ENCODE measurements at places on chromosomes 3 and 15.

- no peak for DNase-seq
Measured at GRCh38 chr3:129259612-129260477, 10.4 kb downstream of the COPG1 start.

GRCh38 chr3:126147147-126147931, 33.0 kb downstream of the ALDH1L1 start:
- DNase-seq = peak; percentile 2

DNA sequence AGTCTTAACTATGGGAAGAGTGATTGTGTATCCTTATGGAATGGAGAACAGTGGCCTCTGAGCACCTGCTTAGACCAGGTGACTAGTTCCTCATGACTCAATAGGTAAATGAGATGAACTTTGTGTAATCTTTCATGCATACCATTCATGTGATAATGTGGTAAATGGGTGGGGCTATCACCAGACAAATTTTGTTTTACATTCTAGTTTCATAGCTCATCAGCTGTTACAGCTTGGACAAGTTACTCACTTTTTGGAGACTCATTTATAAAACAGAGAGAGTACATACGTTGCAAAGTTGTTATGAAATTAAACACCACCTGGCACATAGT, 103.7 kb upstream of the TGFBR2 start:
- DNase-seq = no peak

- DNase-seq = no peak
Measured at GRCh38 chr3:54970895-54971294, 43.0 kb upstream of the LRTM1 start.

DNA sequence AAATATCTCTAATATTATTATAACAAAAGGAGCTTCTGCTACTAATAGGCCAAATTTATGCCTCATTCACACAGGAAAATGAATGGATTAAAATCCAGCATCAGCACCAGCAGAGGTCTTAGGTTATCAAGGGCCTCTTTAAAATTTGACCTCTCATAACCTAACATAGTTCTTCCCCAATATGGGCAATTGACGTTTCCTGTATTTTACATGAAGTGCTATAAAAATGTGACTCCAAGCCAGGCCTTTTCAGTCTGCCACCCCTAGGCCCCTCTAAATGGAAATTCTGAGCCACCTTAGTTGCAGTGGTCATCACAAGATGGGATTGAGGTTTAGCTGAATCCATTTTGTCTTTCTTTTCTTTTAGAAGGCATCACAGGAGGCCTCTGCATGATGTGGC, 70.1 kb downstream of the CASR start:
- no peak for DNase-seq

- no peak for DNase-seq
Measured at GRCh38 chr3:57335283-57335938, 42.9 kb upstream of the ASB14 start.

GRCh38 chr3:43024181-43024885, 45.2 kb downstream of the GASK1A start:
- no peak for DNase-seq

DNA sequence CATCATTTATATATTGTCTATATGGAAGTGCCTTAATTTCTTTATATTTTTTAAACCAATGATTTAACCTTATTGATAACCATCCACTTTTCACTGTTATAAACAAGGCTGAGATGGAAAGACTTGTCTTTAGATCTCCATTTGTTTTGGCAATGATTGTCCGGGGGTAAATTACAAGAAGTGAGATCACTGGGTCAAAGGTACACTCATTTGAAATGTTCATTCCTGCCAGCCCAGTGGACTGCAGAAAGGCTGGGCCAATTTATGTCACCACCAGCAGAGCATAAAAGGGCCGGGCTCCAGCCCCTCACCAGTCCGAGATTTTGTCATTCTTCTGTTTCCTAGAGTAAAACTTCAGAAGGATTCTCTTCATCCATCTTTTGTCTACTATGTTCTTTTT, 93.6 kb upstream of the NEO1 start:
- no peak for DNase-seq

DNA sequence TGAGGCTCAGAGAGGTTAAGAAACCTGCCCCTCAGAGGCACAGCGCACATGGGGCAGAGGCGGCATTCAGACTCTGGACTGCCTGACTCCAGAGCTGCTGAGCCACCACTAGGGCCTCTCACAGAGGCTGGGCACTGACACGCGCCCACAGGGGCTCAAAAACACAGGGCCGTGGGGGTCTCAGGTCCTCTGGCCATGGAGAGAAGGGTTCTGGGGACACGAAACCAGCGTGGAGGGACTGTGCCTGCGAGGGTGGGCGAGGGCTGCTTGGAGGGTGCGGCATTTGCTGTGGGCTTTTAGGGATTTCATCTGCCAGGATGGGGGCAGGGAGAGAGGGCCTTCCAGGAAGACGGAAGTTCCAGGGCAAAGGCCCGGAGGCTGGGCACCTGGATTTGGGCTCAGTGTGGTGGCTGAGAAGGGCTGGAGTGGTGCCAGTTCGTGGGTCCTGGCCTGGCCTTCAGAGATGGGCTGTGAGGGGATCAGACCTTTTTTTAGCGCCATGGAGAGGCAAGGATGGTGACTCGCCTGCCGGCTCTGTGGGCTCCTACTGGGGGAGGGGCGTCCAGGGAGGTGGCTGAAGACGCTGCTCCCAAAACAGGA, 69.6 kb downstream of the EFCAB12 start:
- peak; percentile 64 for DNase-seq

- DNase-seq = no peak
Measured at GRCh38 chr3:15708882-15709677, 88.7 kb downstream of the ANKRD28 start.

- DNase-seq = peak; percentile 69
Measured at GRCh38 chr15:48352474-48353072, 21.3 kb downstream of the DUT start.

DNA sequence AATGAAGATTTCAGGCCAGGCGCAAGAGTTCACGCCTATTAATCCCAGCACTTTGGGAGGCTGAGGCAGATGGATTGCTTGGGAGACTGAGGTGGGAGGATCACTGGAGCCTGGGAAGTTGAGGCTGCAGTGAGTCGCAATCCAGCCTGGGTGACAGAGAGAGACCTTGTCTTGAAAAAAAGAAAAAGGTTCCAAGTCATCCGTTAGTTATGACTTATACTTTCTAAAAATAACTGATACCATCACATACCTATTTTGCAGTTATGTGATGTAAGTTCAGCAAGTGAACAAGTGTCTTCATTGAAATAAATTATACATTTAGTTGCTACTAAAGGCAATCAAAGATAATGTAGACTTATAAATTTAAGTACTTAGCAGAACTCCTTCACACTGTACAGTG, 22.1 kb downstream of the CLPX start:
- DNase-seq = no peak

DNA sequence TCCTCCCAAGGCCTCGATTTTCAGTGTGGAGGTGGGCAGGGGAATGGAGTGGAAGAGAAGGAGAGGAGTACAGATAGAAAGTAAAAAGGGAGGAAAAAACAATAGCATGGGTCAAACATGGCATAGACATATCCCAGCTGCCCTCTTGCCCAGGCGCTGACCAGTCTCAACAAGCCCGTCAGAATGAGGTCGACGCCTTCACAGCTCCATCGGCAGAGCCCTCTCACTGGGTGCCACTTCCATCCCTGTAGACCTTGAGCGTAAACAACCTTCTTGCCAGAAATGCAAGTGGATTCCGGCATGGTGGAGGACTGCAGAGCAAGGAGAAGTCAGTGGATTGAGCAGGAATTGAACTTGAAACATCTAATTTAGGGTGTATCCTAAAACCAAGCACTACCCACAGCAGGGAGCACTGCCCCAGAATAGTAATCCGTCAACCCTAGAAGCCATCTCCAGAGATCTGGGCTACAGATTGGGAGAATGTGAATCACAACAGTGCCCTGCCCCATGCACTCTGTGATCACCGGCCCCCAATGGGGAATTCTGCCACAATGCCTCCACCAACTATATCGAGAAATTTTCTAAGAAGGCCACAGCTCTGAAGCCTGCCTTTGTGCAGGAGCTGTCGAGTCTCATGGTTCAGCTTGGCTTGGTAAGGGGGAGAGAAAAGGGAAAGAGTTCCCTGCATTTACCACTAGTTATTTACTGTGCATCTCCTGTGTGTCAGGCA, 190.1 kb downstream of the UACA start:
- DNase-seq = no peak

DNA sequence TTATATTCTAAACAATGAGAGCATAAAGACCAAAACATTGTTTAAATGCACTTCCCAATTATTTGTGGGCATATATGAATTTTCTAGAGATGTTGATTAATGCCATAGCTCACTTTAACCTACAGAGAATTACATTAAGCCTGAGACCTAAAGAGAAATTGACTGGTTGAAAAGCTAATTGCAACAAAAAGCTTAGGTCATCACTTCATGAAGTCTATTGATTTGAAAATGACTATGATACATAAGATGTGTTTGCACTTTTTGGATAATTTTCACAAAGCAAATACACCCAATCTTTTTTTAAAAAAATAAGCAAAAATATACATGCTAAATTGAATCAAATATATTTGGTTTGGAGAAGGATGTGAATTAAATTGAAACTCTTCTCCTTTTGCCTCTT, 532.8 kb upstream of the GOLIM4 start:
- DNase-seq = no peak

DNA sequence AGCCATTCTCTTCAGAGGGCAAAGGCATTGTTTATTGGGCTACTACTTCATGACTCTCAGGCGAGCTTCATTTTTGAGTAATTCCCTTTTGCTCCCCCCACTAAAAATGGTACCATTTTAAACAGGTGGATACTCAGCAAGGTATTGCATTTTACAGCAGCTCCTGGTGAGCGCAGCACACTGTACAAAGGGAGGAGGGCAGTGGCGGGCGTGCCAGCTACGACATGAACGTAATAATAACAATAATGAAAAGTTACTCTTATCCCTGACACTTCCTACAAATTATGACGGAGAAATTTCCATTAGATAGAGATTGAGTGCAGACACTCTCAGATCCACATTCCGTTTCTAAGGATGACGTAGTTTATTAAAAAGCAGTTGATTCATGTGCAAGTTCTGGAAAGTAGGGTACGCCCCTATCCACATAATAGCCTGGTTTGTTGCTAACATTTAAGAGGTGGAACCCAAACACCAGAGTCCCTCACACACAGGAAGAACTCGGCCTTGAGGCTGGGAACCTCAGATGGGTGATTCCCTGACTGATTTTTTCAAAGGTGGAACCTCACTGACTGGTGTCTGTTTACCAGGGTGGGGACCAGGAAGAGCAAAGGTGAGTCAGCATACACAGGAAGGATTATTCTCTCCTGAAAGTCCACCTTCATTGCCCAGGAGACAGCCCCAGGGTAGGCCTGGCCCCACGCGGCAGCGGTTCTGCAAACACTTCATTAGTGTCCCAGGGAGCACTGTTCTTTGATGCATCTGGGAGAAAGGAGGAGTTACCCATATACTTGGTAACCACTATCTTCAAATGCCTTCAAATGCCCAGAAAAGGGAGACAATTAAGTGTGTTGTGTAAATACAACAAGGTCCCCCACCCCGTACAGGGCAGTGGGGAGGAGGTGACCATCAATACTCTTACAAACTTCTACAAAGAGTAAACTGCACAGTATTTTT, 69.9 kb downstream of the LDHAL6B start:
- DNase-seq = no peak

- DNase-seq = no peak
Measured at GRCh38 chr3:121493431-121493830, 52.4 kb downstream of the POLQ start.

- DNase-seq = no peak
Measured at GRCh38 chr3:114144909-114145688, 33.8 kb downstream of the DRD3 start.

DNA sequence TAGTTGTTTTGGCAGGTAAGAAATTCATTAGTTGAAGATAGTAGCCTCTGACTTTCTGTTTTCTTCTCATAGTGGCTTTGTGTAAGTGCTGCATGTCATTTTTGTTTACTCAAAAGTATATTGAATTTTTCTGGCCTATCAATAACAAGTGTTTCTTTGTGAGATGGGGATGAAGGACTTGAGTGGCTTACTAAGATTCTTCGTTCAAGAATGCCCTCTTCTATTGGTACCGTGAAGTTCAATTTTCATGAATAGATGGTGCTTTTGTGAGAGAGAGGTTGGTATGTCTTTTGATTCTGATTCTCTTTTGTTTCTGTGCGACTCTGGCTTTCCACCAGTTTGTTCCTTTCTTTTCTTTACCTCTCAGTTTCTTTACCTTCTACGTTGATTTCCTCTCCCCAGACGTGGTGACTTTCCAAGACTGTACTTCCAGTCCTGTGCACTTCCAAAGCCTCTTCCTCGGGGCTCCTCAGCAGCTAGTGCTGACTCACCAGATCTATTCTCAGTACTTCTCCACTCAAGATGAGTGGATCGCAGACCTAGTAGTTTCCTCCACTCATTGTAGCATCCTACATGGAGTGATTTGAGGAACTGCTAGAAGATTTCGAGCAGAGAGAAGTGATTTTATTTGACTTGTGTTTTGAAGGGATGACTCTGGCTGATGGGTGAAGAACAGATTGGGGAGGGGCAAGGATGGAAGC, 82.0 kb upstream of the EPHB3 start:
- no peak for DNase-seq

DNA sequence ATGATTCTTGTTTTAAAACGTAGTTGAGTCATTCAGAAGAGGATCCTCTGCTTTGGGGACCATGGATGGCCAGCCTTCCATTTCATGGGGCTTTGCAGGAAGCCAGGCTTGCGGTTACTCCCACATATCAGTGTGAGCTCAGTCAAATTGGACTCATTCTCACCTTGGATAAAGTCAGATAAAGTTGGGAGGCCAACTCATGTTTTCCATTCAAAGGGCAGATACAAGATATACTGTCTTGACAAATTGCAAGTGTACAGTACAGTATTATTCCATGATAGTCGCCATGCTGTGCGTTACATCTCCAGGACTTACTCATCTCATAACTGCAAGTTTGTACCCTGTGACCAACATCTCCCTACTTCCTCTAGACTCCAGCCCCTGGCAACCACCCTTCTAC, 25.5 kb upstream of the B3GNT5 start:
- no peak for DNase-seq

DNA sequence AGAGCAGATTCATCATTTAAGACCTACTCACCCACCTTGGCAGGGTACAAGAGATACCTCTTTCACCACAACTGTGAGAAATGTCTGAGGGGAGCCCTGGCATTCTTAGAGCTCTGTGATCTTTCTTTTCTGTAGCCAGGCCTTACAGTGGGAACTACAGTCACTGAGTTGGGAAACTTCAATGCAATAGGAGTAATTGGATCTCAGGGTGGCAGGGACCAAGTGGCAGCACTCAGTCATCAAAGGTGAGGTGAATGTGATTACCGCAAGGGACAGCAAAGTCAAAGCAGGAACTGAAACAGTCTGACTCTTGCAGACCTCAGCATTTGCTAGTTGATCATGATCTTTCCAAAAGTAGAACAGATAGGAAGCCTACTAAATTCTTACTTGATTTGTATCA, 7.2 kb upstream of the MCF2L2 start:
- no peak for DNase-seq

- DNase-seq = no peak
Measured at GRCh38 chr3:106962993-106963392, 414.2 kb upstream of the CCDC54 start.

DNA sequence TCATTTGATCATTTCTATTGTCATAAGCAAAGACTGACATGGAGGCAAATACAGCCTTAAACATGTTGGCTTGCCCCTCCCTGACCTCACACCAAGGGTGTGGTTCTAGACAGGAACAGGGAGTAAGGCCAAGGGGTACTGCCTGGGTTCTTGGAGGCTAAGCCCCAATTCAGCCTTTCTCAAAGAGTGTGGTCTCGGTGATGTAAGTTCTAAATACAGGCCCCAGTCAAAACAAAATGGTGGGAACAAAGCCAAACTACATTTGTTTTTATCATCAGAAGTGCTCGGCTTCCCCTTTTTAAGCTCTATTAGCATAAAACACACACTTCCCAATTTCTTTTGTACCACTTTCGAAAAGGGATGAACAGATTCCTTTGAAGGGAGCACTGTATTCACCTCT, 129.5 kb downstream of the ATP8B4 start:
- DNase-seq = no peak

- DNase-seq = no peak
Measured at GRCh38 chr3:9201266-9201665, 48.2 kb downstream of the SRGAP3 start.

Measured in iPS-NIHi11 (cell line).